ENCODE measurements at places on chromosomes 7 and 10.
A peak's percentile ranks its signal among the peaks of the same experiment; 100 is the strongest.

- DNase-seq = no peak
Observed at GRCh38 chr7:121304102-121304658, 24.6 kb upstream of the WNT16 start.

DNA sequence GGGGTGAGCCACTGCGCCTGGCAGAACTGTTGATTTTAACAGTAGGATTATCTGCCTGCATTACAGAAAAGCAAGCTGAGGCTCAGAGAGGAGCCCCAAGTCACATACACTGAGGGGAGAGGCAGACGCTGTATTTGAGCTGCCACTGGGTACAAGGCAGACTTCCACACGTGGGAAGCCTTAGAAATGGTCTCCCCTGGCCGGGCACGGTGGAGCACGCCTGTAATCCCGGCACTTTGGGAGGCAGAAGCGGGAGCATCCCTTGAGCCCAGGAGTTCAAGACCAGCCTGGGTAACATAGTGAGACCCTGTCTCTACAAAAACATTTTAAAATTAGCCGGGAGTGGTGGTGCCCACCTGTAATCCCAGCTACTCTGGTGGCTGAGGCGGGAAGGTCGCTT, 902 bp upstream of the FZD9 start:
- no peak for DNase-seq

GRCh38 chr7:122383934-122384333, 79.4 kb upstream of the FEZF1 start:
- DNase-seq = no peak

- no peak for DNase-seq
Observed at GRCh38 chr7:25319707-25320106, 91.4 kb upstream of the NPVF start.

DNA sequence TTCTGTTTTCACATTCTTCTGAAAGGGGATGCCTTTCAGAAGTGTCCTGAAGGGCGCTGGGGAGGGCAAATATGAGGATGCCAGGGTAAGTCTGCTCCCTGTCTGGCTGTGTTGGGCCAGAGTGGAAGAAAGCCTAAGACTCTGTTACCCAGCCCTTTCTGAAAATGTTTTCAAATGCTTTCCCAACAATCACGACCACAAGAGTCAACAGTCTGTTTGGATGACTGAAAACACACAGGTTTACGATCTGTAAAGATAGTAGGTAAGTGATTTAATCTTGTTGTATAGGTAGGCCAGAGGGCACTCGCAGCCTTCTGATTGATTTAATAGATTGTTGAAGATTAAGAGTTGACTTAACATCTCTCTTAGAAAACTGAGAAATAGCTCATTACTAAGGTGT, 13.2 kb downstream of the SGPL1 start:
- no peak for DNase-seq

- DNase-seq = no peak
Observed at GRCh38 chr7:88204525-88205110, 15.2 kb downstream of the SRI start.

DNA sequence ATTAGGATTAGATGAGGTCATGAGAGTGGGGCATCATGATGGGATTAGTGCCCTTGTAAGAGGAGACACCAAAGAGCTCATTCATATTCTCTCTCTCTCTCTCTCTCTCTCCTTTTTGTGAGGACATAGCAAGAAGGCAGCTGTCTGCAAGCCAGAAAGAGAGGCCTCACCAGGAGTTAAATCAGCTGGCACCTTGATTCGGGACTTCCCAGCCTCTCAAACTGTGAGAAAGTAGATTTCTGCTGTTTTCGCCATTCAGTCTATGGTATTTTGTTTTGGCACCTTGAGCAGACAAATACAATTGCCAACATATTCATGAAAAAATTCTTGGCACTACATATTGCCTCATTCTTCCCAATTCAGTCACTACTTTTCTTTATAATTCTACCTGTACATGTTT, 20.6 kb upstream of the ATAD1 start:
- DNase-seq = no peak

- no peak for DNase-seq
Observed at GRCh38 chr7:5210751-5211338, 20.8 kb downstream of the WIPI2 start.

- no peak for DNase-seq
Observed at GRCh38 chr10:52541006-52541473, 227.0 kb downstream of the DKK1 start.

DNA sequence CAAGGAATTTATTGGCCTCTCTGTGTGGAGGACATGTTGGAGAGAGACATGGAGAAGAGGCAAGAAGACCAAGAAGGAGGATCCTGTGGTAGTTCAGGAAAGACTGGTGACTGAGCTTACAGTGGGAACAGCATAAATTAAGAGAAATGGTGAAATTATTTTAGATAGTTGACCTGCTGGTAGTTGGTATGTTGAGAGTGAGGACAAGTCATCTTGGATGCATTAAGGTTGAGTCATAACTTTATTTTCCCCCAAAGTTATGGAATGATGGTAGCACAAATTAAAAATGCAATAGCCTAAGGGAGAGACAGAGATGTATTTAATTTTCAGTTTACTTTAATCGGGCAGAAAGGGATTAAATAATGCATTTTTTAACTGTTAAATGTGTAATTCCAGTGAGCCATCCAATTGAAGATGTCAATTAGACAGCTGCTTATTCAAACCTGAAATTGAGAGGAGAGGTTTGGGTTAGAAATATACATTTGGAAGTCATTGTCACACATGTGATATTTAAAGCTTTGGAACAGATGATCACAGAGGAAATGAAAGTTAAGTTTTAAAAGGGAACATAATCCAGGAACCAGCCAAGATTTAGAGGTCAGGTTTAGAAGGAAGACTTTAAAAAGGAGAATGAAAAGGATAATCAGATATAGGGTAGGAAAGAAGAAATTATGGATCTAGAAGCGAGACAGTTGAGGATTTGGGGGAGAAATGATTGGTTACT, 80.6 kb downstream of the DGKB start:
- no peak for DNase-seq

DNA sequence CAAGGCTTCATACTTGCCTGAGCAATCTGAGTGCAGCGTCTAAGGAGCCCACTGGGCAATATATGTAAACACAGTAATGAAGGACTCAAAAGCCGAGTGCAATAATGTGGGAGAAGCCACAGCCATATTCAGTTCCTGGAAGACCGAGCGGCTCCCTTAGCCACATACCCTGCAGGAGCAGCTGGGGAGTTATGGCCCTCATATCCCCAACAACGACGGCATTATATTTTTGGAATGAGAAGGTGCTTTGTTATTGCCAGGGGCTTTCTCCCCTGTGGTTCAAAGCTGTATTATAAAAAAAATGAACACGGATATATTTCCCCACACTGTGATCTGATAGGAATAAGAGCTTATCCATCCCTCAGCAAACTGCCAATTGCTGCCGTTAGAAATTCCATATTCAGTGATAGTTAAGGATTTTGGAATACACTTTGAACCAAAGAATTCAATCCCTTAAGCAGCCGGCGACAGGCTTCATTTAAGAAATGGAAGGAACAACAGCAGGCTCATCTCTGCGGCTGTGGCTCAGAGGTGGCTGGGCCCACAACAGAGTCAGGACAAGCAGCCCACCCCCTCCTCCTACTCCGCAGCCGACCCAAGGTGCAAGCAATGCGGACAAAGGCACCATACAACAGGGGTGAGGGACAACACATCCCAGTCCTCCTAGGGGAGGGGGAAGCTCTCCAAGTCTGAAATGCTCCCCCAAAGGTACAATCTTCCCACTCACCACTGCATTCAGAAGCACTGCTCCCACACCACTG, 77.2 kb downstream of the TNS3 start:
- DNase-seq = no peak

DNA sequence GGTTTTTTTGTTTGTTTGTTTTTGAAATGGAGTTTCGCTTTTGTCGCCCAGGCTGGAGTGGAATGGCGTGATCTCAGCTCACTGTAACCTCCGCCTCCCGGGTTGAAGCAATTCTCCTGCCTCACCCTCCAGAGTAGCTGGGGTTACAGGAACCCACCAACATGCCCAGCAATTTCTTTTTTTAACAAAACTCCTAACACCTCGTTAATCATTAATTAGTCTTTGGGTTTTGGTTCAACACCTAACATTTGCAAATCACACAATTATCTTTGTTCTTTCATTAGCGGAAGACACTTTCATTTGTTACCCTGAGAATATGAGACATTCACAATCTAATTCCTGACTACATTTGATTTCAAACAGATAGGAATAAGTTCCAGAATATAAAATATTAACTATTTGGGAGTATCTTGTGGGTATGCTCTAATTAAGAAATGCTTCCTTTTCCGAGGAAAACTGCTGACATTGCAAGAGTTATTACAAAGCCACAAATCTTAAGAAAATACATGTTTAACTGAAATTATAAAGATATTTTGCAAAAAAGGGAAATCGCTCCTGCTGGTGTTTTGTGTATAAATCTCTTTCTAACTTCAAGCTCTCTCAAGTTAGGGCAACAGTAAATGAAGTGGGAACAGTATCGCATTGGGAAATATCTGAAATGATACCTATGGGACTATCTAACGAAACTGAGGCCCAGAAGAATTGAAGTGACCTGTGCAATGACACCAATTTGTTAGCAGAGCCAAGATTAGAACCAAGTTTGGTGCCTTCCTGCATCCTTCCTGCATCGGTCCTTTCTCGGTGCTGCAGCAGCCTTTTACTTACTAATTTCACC, 1.2 kb upstream of the LSM8 start:
- peak; percentile 12 for DNase-seq
